NCI-H69 (cell line): ENCODE measurements at places on chromosomes 1 and 21.

DNA sequence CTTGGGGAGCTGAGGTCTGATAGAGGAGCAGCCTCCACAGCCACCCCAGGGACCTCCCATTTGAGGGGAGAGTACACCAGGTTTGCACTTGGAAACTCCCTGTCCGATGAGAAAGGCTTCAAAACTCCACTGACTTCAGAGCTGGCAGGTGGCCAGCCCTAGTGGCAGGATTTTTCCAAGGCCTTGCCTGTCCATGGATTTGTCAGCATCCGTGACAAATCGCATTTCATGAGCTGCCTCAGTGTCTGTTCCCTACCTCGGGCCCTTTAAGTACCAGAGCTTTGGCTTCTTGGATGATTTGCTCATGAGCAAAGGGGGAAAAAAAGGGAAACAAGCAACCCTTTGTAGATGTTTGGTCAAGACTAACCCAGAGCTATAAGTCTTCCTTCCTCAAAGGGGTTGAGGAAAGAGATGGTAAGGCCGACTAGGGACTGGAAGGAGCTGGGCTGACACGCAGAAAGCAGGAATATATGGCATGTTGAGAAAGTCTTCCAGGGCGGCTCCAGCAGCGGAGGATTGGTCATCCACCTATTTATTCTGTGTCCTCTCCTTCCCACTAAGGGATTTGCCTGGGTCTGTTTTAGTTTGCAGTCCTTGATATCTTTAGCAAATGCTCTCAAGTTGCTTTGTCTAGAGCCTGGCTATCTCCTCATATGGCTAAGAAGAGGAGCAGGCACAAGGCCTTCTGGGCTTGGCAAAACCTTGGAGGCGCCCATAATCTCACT, 2.7 kb upstream of the HSPG2 start:
- DNase-seq, result peak; percentile 54

GRCh38 chr1:111937147-111937725, 52.2 kb downstream of the KCND3 start:
- no peak for DNase-seq

- no peak for DNase-seq
Observed at GRCh38 chr1:57874418-57874877, 450.6 kb upstream of the DAB1 start.

- no peak for DNase-seq
Observed at GRCh38 chr1:245397771-245398170, 243.0 kb downstream of the KIF26B start.

- no peak for DNase-seq
Observed at GRCh38 chr1:217067642-217068041, 344.4 kb upstream of the ESRRG start.

GRCh38 chr21:27476696-27477095, 509.8 kb upstream of the ADAMTS5 start:
- no peak for DNase-seq

DNA sequence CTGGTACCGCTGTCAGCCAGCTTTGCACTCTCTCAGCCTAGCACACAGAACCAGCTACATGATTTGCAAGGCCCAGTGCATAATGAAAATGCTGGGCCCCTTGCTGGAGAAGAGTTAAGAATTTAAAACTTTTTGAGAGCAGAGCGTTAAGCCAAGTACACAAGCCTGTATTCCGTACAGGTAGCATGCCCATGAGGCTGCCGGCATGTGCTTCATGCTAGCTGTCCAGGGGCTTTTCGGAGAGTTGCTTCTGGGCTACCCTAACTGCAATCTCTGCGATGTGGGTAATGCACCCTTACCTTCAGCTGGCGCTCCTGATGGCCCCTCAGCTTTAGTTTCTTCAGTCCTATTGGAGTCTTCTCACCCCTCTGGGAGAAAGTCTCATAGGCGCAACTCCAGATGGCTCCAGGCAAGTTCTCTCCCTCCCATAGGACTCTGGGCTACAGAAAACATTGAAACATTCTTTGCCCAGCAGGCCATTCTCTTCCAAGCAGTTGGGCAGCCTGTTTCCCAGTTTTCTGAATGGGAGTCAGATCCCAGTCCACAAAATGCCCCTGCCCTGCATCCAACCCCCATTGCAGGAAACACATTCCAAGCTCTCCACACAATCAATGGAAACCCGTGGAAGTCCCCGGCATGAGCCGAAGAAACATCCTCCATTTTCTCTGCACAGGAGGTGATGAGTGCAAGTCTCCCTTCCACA, 5.7 kb upstream of the AKT3 start:
- DNase-seq, result no peak

GRCh38 chr1:220680085-220680687, 10.0 kb upstream of the C1orf115 start:
- DNase-seq, result peak; percentile 67

- DNase-seq, result peak; percentile 74
Observed at GRCh38 chr1:38045401-38046332, 926 bp downstream of the POU3F1 start.

DNA sequence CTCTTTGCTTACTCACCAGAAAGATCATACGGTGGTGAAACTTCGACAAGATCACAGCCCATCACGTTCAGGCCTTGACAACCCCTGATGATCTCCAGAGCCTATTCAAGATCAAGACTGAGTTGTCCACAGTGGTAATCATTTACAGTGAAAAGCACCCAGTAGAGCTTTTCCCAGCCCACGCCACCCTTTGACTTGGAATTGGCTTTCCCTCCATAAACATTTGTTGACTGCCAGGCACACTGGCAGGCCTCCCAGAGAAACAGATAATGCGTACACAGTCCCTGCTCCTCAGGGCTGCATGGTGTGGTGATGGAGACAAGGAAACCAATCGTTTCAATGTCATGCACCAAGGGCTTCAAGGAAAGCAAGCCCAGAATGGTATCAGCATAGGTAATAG, 10.1 kb downstream of the AGMAT start:
- no peak for DNase-seq

DNA sequence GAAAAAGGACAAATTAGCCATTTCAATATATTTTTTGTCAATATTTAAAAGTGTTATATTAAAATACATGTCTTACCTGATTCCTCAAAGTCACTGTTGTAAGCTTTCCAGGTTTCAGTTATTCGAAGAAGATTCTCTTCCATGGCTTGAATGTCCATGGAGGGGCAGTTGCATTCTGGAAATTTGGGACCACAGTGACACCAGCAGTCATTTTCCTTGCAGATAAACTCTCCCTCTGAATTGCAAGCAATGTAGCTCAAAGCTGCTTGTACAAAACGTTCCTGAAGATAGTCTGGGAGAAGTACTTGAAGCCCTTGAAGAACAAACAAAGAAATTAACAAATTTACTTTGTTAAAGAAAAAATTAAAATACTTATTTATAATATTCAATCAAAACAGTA, 251.7 kb downstream of the BRINP3 start:
- DNase-seq, result peak; percentile 43

- no peak for DNase-seq
Observed at GRCh38 chr1:28579401-28579800, 12.7 kb upstream of the RAB42 start.

- no peak for DNase-seq
Observed at GRCh38 chr1:34265396-34265795, 88.7 kb downstream of the C1orf94 start.

DNA sequence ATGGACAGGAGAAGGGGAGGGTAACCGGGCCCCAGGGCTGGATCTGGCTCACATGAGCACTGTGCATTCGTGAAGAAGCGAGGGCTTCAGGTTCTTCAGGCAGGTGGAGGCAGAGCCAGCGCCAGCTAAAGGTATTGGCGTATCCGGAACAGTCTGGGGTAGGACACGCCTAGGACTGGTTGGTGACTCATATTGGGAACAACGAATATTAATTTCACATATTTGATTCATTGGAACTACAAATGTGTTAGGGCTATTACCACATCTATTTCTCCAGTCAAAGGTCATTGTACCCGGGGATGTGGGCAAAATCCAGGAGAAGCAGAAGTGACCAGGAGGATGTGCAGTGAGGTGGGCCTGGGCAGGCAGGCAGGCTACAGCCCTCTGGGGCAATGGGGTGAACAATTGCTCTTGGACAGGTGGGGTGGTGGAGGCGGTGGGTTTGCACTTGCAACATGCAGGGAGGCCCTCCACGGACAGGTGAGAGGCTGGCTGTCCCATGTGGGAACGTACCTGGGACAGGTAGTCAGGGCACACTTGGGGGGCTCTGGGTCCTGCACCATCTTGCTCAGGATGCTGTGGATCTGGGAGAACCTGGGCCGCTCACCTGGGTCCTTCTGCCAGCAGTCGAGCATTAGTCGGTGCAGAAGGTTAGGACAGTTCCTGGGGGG, 26.7 kb downstream of the CDCA8 start:
- DNase-seq, result no peak

DNA sequence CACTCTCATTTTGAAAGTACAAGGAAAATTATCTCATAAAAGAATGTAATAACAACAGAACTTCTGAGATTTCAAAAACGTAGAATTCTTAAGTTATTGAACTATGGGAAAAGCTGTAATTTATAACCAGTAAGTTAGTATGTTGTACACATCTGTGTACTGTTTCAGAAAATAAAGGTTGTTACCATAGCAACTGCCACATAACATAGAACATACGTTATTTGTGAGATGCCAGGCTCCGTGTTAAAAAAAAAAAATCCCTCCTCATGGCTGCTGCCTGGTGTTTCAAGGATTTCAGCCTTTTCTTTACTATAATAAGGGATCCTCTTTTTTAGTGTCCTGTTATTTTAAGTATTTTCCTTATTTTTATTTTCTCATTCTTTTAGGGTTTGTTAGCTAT, 79.5 kb downstream of the RWDD3 start:
- DNase-seq, result no peak

GRCh38 chr1:182170891-182171461, 109.5 kb upstream of the ZNF648 start:
- DNase-seq, result peak; percentile 14

DNA sequence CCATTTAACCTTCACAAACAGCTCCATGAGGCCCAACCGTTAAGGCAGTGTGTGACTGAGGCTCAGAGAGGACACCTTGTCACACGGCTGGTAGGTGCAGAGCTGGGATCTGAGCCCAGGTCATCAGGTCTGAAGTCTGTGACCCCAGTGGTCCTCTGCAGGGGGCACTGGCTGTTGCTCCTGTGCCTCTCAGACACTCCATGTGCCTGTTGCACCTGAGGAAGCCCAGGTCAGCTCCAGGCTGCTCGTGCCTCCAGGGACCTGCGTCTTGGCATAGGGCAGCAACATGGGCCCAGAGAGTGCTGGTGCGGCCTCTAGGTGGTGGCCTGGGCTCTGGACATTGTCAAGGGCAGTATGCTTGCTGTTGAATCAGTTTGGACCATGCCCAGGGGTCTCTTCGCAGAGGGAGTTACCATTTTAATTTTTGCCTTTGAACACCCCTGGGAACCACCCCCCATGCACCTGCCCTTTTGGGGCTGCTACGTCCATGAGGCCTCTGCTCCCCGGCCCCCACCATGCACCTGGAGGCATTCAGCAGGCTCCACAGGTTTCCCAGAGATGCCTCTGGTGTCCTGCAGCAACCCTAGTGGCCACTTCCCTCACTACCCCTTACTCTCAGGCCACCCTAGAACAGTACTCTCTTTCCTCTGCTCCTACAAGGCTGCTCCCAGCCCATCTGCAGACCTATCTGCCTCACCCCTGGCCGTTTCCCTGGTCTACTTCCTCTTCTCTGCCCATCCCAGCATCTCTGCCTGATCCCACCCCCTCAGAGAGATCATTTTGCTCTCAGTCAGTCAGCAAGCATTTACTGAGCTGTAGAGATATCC, 25.2 kb upstream of the EPS8L3 start:
- DNase-seq, result peak; percentile 66

GRCh38 chr1:147504801-147505311, 36.4 kb upstream of the BCL9 start:
- DNase-seq, result peak; percentile 76

GRCh38 chr1:64161357-64161941, 42.0 kb upstream of the UBE2U start:
- no peak for DNase-seq

DNA sequence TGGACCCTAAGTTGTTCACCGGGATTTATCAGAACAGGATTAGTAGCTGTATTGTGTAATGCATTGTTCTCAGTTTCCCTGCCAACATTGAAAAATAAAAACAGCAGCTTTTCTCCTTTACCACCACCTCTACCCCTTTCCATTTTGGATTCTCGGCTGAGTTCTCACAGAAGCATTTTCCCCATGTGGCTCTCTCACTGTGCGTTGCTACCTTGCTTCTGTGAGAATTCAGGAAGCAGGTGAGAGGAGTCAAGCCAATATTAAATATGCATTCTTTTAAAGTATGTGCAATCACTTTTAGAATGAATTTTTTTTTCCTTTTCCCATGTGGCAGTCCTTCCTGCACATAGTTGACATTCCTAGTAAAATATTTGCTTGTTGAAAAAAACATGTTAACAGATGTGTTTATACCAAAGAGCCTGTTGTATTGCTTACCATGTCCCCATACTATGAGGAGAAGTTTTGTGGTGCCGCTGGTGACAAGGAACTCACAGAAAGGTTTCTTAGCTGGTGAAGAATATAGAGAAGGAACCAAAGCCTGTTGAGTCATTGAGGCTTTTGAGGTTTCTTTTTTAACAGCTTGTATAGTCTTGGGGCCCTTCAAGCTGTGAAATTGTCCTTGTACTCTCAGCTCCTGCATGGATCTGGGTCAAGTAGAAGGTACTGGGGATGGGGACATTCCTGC, 3.9 kb upstream of the OLFML3 start:
- no peak for DNase-seq

- DNase-seq, result no peak
Observed at GRCh38 chr1:115230281-115230680, 107.8 kb downstream of the NGF start.

GRCh38 chr1:219323426-219323825, 149.7 kb downstream of the LYPLAL1 start:
- DNase-seq, result peak; percentile 77

DNA sequence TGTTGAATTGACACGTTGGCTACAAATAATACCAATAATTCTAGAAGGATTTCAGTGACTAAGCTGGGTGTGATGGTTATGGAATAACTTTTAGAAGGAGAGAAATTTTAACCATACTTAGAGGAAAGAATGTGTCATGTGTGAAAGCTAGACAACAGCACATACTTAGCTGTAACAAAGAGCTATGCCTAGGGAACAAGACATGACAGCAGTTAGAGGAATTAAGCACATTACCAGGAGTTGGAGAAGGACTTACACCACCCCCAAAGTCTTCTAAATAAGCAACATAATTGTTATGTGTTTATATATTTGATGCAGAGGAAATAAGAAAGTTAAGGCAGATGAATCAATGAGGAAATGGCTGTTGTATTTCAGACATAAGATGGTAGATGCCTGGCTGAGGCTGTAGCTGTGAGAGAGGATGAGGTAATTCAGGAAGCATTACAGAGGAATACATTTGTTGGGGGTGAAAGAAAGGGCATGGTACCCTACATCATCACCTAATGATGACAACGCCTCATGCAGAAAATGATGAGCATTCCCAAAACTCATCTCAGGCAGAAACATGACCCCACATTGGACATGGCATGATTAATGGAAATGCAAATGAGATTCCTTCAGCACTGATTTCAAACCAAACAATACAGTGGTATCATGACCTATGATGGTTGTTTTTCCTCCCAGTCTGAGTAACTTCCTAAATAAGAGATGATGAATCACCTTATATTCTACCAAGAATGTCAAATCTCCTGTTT, 211.5 kb downstream of the LHX8 start:
- DNase-seq, result peak; percentile 70

- DNase-seq, result no peak
Observed at GRCh38 chr1:150557813-150558212, 8.6 kb downstream of the ADAMTSL4 start.

GRCh38 chr1:178101654-178102053, 7.8 kb downstream of the RASAL2 start:
- DNase-seq, result no peak
